ENCODE measurements at places on chromosomes 16 and 17.

DNA sequence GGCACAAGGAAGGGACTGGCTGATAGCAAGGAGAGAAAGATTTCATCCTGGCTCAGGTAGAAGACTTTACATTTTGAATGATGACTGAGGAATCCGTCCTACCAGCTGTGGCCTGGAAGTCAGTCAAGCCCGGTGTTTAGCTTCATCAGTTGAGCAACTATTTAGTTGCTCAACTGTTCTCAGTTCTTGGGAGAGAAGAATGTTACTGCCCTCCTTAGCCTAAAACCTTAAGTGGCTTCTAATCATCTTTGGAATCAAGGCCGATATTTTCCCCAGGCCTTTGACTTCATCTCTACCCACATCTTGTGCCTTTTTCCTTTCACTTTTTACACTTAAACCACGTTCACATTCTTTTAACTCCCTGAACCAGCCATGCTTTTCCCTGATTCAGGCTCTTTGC, 17.3 kb upstream of the RBL2 start:
- no peak for DNase-seq

- no peak for DNase-seq
These were observed 53.4 kb downstream of the HSD17B2 start for GRCh38 chr16:82088483-82088882.

- no peak for DNase-seq
These were observed 12.0 kb downstream of the MYL4 start for GRCh38 chr17:47221154-47221553.

- no peak for DNase-seq
These were observed 104.9 kb downstream of the BRIP1 start for GRCh38 chr17:61758430-61758829.

Measured in amniotic stem cell (primary cell).